ENCODE measurements at places on chromosomes 2 and 18. TPM values are rescaled to one million over a fixed set of nuclear protein-coding genes. Genes with fewer than 3 reads are reported as not detected.

- no peaks in the 10 kb centered on the region for H3K36me3 ChIP-seq
- no peak for DNase-seq
Measured at GRCh38 chr2:191844706-191845105, 2.2 kb downstream of the CAVIN2 start.

DNA sequence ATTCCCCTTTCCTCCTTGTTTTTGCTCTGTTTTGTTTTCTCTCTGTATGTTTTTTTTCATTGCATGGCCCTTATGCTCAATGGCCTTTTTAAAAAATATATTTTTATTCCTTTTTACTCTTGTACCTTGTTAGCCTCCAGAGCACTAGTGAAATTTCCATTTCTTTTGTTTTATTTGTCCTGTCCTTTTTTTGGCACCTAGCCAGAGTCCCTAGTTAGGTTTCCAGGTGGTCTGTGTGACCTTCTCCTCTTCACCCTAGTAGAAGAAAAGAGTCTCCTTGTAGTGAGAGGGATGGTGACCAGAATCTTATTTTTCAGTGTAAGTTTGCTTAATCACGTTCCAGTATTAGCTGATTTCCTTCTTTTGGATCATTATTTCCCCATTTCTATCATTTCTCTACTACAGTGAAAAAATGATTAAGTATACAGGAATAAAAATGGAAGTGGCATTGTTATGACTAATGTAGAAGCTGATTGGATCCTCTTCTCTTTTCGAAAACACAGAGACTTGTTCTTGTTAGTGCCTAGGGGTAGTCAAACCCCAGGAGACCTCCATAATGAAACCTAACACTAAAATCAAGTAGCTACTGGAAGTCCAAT, 65.9 kb downstream of the NBEAL1 start:
- H3K4me1 ChIP-seq, result no peaks in the 10 kb centered on the region
- H3K4me3 ChIP-seq, result no peak overlapping the region
- no peak overlapping the region for H3K27ac ChIP-seq
- H3K27me3 ChIP-seq, result no peaks in the 10 kb centered on the region

GRCh38 chr18:26621161-26622026, 73.0 kb upstream of the KCTD1 start:
- H3K27ac ChIP-seq, result no peak overlapping the region
- H3K4me1 ChIP-seq, result no peaks in the 10 kb centered on the region
- no peak for DNase-seq
- H3K36me3 ChIP-seq, result no peaks in the 10 kb centered on the region

- no peaks in the 10 kb centered on the region for H3K27me3 ChIP-seq
- H3K36me3 ChIP-seq, result peaks cover 30% of the 10 kb centered on the region
- peaks cover 22% of the 10 kb centered on the region for H3K4me1 ChIP-seq
- peak; percentile 31 for DNase-seq
Measured at GRCh38 chr2:84963692-84964405, 7.1 kb upstream of the KCMF1 start.

- H3K36me3 ChIP-seq, result no peaks in the 10 kb centered on the region
- H3K4me3 ChIP-seq, result no peak overlapping the region
- DNase-seq, result no peak
Measured at GRCh38 chr2:185990861-185991525, 252.4 kb downstream of the FSIP2 start.

DNA sequence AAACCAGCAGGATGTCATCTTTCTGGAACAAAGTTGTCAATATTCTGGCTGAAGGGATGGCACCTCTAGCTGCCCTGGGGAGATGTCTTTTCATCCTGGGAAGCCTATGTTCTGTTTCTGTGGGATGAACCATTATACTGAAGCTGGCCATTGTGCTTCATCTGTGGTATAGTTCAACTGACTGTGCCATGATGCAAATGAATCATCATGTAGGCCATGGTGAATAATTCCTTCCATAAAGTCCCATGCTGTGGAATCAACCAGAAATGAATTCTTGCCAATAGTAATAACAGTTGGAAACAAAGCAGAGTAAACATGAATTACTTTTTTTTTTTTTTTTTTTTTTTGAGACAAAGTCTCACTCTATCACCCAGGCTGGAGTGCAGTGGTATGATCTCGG, 64.1 kb upstream of the CNGA3 start:
- no peak overlapping the region for H3K4me3 ChIP-seq
- H3K27me3 ChIP-seq, result peaks cover 32% of the 10 kb centered on the region
- no peaks in the 10 kb centered on the region for H3K4me1 ChIP-seq
- H3K36me3 ChIP-seq, result no peaks in the 10 kb centered on the region
- no peak for DNase-seq
- no peak overlapping the region for H3K27ac ChIP-seq

DNA sequence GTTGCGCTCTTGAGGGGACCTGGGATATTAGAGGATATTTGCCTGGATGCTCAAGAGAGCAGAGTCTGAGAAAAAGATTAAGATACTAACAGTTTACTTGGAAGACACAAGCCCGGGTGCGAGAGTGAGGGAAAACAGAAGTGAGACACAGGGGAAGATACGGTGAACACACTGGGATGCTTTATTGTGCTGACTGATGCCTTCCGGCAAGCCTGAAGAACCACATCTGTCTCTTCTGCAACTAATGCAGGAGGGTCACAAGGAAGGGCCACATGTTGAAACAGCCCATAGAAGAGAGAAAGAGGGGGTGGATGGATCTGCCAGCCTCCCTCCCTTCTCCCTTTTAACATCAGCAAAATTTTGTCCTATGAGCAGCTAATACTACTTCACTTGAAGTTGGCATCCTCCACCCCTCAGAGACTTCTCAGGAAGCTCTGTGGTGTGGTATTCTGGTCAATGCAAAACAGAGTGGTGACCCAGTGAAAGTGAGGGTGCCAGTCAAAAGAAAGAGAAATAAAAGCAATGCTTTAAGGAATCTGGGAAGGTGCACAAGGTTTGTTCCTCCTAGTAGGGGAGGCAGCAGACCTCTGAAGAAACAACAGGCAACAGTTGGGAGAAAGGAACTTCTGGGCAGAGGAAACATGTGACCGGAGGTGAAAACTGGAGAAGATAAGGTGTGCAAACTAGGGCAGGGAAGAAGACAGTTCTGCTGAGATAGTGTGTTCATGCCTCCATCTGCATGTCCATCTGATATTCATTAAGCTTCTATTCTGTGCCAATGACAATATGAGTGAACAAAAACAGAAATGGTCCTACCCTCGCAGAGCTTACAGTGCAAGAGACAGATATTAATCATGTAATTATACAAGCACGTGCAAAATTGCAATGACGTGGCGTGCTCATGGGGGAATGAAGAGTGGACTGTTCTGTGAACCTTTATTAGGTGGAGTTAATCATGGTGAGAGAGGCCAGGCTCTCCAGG, 107.1 kb downstream of the LYPD6B start:
- DNase-seq, result no peak
- H3K4me3 ChIP-seq, result no peak overlapping the region
- H3K36me3 ChIP-seq, result no peaks in the 10 kb centered on the region

DNA sequence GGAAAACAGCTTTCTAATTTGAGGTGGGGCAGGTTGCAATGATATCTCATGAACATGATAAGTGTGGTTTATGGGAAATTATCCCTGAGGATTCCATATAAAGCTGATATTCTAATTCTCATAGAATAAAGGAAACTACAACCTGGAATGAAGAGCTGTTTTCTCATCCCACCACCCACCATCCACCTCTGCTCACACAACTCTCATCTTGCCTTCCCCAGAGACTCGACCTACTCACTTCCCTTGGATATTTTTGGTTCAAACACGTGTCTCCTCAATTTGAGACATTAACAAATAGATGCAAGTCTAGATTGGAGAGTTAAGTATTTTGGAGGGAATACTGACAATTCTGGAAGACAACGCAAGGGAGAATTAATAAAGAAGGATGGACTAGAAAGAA, 490.9 kb downstream of the TMEM182 start:
- H3K4me3 ChIP-seq, result no peak overlapping the region
- no peaks in the 10 kb centered on the region for H3K36me3 ChIP-seq
- H3K27me3 ChIP-seq, result no peaks in the 10 kb centered on the region
- H3K27ac ChIP-seq, result no peak overlapping the region

DTNB gene
- 30.1 TPM for total RNA-seq

DNA sequence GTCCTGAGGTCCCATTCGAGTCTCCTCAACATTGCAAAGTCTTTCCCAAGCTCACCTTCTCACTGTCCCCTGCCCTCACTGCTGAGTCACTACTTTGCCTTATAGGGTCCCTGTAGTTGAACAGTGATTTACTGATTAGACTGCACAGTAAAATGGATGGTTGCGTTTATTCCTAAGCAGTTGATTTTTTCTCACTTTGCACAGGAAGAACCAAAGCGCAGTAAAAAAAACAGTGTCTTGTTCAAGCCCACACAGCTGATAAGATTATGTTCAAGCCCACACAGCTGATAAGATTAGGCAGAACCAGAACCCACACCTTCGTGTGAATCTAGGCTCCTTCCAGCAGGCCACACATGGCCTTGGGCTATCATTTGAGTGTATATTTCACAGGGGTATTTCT, 215.3 kb upstream of the COPS8 start:
- H3K36me3 ChIP-seq, result no peaks in the 10 kb centered on the region
- H3K4me3 ChIP-seq, result no peak overlapping the region
- peaks cover 2% of the 10 kb centered on the region for H3K4me1 ChIP-seq
- no peaks in the 10 kb centered on the region for H3K27me3 ChIP-seq

RND3 gene
- not detected for total RNA-seq

- H3K4me3 ChIP-seq, result no peak overlapping the region
- no peak for DNase-seq
- peaks cover 5% of the 10 kb centered on the region for H3K4me1 ChIP-seq
- H3K27me3 ChIP-seq, result peaks cover 6% of the 10 kb centered on the region
- H3K27ac ChIP-seq, result no peak overlapping the region
Measured at GRCh38 chr2:236503583-236503982, 66.0 kb upstream of the ACKR3 start.

DNA sequence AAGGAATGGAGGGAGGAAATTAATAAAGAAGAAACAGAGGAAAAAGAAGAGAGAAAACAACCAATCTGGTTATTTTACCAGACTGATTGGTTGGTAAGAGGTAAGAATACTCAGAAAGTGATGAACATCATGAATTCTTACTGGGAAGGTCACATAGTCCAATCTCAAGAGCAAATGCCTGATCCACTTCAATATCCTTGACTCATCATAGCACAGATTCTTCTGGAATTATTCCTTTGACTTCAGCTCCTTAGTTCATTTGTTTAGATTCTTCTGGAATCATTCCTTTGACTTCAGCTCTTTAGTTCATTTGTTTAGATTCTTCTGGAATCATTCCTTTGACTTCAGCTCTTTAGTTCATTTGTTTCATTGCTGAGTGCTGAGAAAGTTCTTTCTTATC, 2030.6 kb upstream of the CELF4 start:
- no peak overlapping the region for H3K4me3 ChIP-seq
- DNase-seq, result no peak
- H3K4me1 ChIP-seq, result no peaks in the 10 kb centered on the region
- no peaks in the 10 kb centered on the region for H3K36me3 ChIP-seq
- no peak overlapping the region for H3K27ac ChIP-seq
- H3K27me3 ChIP-seq, result no peaks in the 10 kb centered on the region

- H3K27me3 ChIP-seq, result no peaks in the 10 kb centered on the region
- no peak overlapping the region for H3K27ac ChIP-seq
- no peaks in the 10 kb centered on the region for H3K4me1 ChIP-seq
- DNase-seq, result no peak
- no peaks in the 10 kb centered on the region for H3K36me3 ChIP-seq
- H3K4me3 ChIP-seq, result no peak overlapping the region
Measured at GRCh38 chr18:37669991-37670534, 104.5 kb upstream of the CELF4 start.

- DNase-seq, result no peak
- H3K36me3 ChIP-seq, result no peaks in the 10 kb centered on the region
- no peaks in the 10 kb centered on the region for H3K27me3 ChIP-seq
- H3K4me3 ChIP-seq, result no peak overlapping the region
- H3K27ac ChIP-seq, result no peak overlapping the region
- no peaks in the 10 kb centered on the region for H3K4me1 ChIP-seq
Measured at GRCh38 chr2:86274265-86274917, 63.0 kb downstream of the REEP1 start.

GRCh38 chr2:24720310-24720709, 72.9 kb downstream of the PTRHD1 start:
- H3K27me3 ChIP-seq, result no peaks in the 10 kb centered on the region
- H3K27ac ChIP-seq, result no peak overlapping the region
- no peaks in the 10 kb centered on the region for H3K4me1 ChIP-seq
- no peak overlapping the region for H3K4me3 ChIP-seq
- H3K36me3 ChIP-seq, result peaks cover 10% of the 10 kb centered on the region

GAL3ST2 gene
- 1.5 TPM for total RNA-seq

GRCh38 chr2:233448575-233448974, 94.3 kb downstream of the DGKD start:
- H3K27ac ChIP-seq, result no peak overlapping the region
- DNase-seq, result no peak
- no peak overlapping the region for H3K4me3 ChIP-seq

CRYBA2 gene
- total RNA-seq, result not detected

DNA sequence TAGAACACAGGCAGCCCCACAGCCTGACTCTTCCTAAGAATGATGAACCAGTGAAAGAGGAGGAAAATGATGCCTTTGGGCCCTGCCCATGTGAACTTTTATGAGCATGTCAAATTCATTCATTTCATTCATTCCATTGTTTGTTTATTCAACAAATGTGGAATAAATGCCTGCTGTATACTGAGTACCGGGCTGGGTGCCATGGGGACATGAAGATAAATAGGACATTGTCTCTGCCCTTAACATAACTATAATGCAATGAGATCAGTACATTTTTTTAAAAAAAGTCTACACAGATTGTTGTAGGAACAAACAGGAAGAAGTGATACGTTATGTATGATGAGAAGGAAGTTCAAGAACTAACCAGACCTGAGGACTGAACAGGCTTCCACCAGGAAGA, 14.7 kb downstream of the MREG start:
- H3K4me3 ChIP-seq, result no peak overlapping the region
- no peaks in the 10 kb centered on the region for H3K27me3 ChIP-seq
- no peak overlapping the region for H3K27ac ChIP-seq
- peaks cover 15% of the 10 kb centered on the region for H3K36me3 ChIP-seq

GRCh38 chr18:71008257-71008656, 719.4 kb downstream of the SOCS6 start:
- H3K4me1 ChIP-seq, result no peaks in the 10 kb centered on the region
- H3K4me3 ChIP-seq, result no peak overlapping the region
- no peak overlapping the region for H3K27ac ChIP-seq
- no peaks in the 10 kb centered on the region for H3K36me3 ChIP-seq
- H3K27me3 ChIP-seq, result no peaks in the 10 kb centered on the region

MC4R gene
- not detected for total RNA-seq

- no peak overlapping the region for H3K27ac ChIP-seq
- no peaks in the 10 kb centered on the region for H3K36me3 ChIP-seq
- H3K27me3 ChIP-seq, result peaks cover 10% of the 10 kb centered on the region
Measured at GRCh38 chr18:76620321-76621170, 125.5 kb upstream of the ZNF516 start.

MYO5B gene
- total RNA-seq, result not detected

GRCh38 chr18:79429785-79430281, 34.1 kb downstream of the NFATC1 start:
- peaks cover 23% of the 10 kb centered on the region for H3K4me1 ChIP-seq
- H3K27ac ChIP-seq, result no peak overlapping the region
- no peaks in the 10 kb centered on the region for H3K27me3 ChIP-seq
- DNase-seq, result no peak

CTNNA2 gene
- not detected for total RNA-seq

GRCh38 chr2:12222554-12222953, 476.1 kb downstream of the LPIN1 start:
- H3K36me3 ChIP-seq, result no peaks in the 10 kb centered on the region
- DNase-seq, result no peak
- no peak overlapping the region for H3K27ac ChIP-seq
- H3K4me1 ChIP-seq, result no peaks in the 10 kb centered on the region
- no peaks in the 10 kb centered on the region for H3K27me3 ChIP-seq

All from CD4-positive, alpha-beta T cell (primary cell).